NCI-H526 treated with DMSO at 0.1 percent for 48 hours (cell line): ENCODE measurements at places on chromosomes 6 and 20.

- DNase-seq = peak; percentile 58
Observed at GRCh38 chr6:36666826-36667591, 11.5 kb upstream of the CDKN1A start.

- no peak for DNase-seq
Observed at GRCh38 chr6:122143813-122144601, 255.4 kb upstream of the HSF2 start.

DNA sequence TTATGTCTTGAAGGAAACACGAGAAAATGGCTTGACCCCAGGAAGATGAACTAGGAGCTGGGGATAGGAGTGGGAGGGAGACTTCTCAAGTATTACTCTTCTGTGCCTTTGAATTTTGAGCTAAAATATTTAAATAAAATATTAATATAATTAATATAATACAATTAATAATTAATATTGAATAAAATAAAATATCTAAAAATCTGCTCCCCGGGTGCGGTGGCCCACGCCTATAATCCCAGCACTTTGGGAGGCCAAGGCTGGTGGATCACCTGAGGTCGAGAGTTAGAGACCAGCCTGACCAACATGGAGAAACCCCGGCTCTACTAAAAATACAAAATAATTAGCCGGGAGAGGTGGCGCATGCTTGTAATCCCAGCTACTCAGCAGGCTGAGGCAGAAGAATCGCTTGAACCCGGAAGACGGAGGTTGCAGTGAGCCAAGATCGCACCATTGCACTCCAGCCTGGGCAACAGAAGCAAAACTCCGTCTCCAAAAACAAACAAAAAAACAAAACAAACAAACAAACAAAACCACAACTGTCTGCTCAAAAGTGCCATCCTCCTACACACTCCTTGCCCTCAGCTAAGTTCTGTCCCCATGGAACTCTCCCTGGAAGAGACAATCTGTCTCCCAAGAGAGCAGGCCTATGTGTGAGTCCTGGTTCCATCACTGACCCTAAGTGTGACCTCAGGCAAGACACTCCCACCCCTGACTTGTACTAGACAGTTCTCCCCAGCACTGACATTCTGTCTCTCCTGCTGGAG lies 13.7 kb upstream of the TRIB3 start:
- no peak for DNase-seq

- peak; percentile 29 for DNase-seq
Observed at GRCh38 chr20:7094438-7094997, 327.0 kb downstream of the BMP2 start.

GRCh38 chr6:72724545-72724944 lies 102.7 kb downstream of the KCNQ5 start:
- DNase-seq = no peak

GRCh38 chr6:33634946-33635345 lies 13.8 kb downstream of the ITPR3 start:
- no peak for DNase-seq

DNA sequence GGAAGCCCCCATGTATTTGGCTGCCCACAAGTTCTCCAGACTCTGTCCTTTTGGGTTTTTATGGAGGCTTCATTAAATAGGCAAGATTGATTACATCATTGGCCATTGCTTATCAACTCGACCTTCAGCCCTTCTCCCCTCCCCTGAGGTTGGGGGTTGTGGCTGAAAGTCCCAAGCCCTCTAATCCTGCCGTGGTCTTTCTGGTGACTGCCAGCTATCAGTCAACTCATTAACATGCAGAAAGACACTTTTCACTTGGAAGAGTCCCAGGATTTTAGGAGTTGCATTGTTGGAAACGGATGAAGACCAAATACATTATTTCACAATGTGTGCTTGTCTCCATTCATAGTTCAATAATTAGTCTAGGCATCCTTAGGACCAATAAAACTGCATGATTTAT lies 9.5 kb downstream of the CDC5L start:
- no peak for DNase-seq

- no peak for DNase-seq
Observed at GRCh38 chr6:124040655-124041054, 237.0 kb downstream of the NKAIN2 start.

- DNase-seq = no peak
Observed at GRCh38 chr6:129517288-129517687, 192.7 kb downstream of the ARHGAP18 start.

DNA sequence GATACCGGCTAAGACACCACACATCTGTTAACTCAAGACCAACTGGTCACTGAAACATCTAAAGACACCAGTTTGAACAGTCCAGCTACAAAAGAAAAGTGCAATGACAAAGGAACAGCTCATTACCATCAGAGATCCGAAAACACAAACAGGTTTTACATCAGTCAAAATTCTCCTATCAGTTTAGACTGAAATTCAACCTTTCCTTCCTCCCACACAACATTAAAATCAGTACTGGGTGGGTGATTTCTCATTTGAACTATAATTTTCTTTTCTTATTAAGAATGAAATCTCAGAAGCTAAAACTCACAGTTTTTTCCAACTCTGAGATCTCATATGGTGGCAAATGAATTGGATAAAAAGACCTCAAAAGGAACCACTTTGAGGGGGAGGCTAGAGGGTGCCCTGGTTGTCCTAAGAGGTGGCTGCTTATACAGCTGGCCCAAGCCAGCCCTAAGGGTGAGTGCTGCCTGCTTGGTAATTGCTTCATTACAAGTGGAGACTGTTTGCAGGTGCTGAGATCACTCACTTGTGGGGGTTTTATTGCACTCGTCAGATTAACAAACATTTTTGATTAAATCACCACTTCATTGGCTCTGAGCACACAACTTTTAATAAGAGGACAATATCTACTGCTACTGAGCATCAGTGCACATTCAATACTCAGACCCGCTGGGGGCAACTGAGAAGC lies 4.3 kb downstream of the CCDC167 start:
- DNase-seq = no peak

- DNase-seq = no peak
Observed at GRCh38 chr6:3090013-3090412, 21.7 kb downstream of the RIPK1 start.

DNA sequence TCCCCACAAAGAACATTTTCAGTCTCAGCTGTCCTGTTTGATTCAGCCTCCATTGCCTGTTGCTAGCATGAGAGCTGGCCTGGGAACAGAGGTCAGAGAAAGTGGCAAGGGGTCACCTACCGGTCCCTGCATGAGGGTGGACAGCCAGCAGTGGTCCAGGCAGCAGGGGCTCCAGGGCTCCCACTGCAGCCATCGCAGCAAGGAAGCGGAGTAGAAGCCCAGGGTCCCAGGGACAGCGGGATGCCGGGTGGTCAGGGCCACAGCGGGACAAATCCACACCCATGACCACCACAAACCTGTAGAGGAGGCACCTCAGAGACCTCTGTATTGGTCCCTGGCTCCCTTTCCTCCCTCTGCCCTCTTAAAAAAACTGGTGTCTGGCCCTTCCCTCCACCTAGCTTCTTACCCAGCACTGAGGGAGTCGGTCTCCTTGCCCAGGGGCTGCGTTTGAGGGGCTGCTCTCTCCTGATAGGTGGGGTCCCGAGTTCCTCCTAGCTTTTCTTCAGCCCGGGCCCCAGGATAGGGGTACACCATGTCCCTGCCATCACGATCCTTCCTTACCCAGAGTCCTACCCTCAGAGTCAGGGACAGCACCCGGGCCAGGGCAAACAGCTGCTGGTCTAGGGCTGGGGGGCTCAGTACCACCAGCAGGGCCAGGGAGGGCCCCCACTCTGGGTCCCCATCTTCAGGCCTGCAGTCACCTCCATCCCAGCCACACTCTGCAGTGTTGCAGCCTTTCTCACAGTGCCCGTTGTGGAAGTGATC lies 8.4 kb upstream of the GPSM3 start:
- DNase-seq = no peak

DNA sequence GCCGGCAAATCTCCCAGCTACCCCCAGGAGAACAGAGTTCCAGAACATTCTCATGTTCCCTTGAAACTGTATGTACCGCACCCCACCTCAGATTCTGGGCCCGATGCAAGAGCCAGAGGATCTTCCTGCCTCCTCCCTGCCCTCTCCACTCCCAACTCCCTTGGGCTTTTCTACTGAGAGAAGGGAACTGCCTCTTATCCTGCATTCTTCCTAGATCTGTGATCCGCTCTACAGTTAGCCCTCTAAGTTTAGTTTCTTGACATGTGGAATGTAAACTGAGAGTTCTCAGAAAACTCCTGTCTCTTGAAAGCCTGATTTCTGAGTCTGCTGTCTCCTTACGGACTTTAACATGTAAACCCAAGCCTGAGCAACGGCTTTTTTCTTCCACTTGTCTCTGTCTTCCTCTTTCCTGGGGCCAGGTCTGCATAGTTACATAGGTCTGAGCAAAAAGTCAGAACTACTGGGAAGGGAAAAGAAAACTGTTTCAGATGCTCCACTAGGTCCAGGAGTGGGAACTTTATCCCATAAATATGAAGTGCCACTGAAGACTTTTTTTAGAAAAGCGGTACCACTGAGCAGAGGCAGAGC lies 86.5 kb upstream of the TNFAIP3 start:
- no peak for DNase-seq

DNA sequence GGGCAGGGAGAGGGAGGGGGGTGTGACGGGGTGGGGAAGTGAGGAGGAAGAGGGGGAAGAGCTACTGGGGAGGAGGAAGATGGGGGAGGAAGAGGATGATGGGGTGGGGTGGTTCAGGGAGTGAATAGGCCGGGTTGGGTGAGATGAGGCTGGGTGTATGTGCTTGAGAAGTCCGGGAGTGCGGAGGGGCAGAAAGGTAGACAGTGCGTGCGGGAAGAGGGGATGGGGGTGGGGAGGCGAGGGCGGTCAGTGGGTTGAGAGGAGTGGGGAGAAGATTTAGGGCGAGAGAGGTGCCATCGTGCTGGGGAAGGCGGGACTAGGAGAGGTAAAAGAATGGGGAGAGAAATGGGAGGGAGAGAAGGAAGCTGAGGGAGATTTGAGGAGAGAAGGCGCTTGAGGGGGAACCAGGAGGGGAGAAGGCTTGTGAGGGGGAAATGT lies 30.9 kb upstream of the NOTCH4 start:
- DNase-seq = no peak

GRCh38 chr6:113315165-113315564 lies 542.0 kb upstream of the MARCKS start:
- no peak for DNase-seq

DNA sequence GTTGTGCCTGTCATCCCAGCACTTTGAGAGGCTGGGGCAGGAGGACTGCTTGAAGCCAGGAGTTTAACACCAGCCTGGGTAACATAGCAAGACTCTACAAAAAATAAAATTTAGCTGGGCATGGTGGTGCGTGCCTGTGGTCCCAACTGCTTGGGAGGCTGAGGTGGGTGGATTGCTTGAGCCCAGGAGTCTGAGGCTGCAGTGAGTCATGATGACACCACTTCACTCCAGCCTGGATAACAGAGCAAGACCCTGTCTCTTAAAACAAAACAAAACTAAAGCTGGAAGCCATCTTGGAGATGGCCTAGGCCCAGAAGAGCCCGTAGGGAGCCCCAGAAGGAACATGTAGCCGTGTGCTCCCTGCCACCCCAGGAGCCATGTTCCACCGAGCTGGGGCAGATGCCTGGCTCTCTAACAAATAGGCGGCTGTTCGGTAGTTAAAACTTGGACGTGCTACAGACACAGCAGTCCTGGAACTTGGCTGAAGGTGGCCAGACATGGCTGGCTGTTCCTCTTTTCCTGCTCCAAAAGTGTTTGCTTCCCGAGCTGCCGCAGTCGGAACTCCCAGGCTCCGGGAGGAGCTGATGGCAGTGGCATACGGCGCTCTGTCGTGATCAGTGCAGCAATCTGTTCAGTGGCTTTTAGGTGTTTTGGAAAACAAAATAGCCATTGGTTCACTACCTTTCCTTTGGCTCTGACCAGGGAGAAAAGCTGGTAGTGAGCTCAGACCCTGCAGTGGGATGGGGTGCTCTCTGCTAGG lies 37.0 kb downstream of the DYNLT1 start:
- DNase-seq = no peak

- no peak for DNase-seq
Observed at GRCh38 chr6:149940672-149940982, 1.2 kb upstream of the ULBP2 start.

GRCh38 chr20:341682-342081 lies 5.2 kb upstream of the NRSN2 start:
- DNase-seq = no peak

GRCh38 chr6:78771586-78771985 lies 95.8 kb upstream of the IRAK1BP1 start:
- DNase-seq = no peak

- DNase-seq = no peak
Observed at GRCh38 chr6:152750694-152751093, at the start of gene VIP. VIP (plus strand) TSS chr6:152750797; CDS start chr6:152752178, 1,381 bp downstream.

GRCh38 chr6:167485186-167485978 lies 160.5 kb downstream of the TTLL2 start:
- no peak for DNase-seq

DNA sequence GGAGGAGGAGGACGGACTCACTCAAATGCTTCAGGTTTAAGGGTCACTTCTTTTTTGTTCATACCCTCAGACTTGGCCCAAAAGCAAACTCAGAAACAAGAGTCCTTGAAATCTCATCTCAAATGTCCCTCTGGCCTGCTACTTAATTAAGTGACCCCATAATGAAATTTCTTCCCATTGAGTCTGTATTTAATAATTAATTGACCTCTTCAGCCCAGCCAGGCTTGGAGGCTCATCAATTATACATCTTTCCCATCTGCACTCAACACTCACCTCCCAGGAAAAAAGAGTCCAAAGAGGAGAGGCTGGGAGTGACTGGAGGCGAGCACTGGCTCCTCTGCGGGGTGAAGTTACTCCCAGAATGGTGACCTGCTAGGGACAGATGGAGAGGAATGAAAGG lies 90.5 kb upstream of the EYA2 start:
- no peak for DNase-seq

DNA sequence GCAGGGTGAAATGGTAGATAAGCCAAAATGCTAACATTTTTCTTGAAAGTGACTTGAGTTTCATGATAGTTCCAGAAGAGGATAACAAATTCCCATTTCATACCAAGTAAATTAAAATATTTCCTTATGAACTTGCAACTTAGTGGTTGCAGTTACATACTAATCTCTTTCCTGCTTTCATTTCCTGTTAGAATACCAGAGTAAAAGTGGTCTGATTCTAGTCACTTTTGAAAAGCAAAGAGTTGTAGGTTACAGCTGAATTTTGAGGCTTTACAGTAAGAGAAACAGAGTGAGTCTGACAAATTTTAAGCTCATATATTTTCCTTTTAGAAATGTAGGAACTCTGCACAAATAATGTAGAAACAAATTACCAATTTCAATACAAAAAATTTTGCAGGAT lies 117.4 kb downstream of the ZFAND3 start:
- no peak for DNase-seq

- no peak for DNase-seq
Observed at GRCh38 chr6:82904860-82905259, 160.8 kb downstream of the UBE3D start.

DNA sequence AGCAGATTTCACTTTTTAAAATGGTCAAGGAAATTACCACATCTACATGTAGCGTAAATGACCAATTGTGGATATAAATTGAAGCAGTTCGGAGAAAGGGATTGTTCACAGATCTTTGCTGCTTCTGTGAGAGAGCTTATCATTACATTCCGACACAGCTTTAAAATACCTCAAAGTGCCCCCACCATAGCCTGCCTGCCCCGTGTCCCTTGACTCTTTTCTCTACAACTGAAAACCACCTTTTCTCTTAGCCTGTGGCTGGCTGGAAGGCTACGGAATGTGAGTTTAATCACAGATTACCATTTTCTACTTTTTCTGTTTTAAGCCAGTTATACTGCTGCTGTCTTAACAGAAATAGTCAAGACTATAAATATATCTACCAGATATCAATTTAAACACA lies 347.2 kb upstream of the MAP3K7 start:
- no peak for DNase-seq

GRCh38 chr20:49699200-49699992 lies 14.3 kb downstream of the B4GALT5 start:
- DNase-seq = no peak

- no peak for DNase-seq
Observed at GRCh38 chr6:94734751-94735150, 842.6 kb upstream of the MANEA start.

- no peak for DNase-seq
Observed at GRCh38 chr6:68229566-68229965, 405.5 kb upstream of the ADGRB3 start.
